ENCODE measurements at places on chromosomes 4 and X.

DNA sequence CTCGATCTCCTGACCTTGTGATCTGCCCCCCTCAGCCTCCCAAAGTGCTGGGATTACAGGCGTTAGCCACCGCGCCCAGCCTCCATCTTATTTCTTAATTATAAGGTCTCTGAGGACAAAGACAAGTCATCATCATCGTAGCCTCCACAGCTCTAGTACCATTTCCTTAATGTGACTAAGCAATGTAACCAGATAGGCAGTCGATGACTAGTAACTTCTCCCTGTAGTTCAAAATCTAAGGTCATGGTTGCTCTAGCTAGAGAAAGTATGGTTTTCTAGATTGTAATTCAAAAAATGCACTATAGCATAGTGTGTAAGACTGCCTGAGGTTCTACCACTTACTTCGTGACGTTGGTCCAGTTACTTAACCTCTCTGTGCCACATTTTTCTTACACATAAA is 6.9 kb downstream of the SLC39A8 start:
- no peak for DNase-seq

DNA sequence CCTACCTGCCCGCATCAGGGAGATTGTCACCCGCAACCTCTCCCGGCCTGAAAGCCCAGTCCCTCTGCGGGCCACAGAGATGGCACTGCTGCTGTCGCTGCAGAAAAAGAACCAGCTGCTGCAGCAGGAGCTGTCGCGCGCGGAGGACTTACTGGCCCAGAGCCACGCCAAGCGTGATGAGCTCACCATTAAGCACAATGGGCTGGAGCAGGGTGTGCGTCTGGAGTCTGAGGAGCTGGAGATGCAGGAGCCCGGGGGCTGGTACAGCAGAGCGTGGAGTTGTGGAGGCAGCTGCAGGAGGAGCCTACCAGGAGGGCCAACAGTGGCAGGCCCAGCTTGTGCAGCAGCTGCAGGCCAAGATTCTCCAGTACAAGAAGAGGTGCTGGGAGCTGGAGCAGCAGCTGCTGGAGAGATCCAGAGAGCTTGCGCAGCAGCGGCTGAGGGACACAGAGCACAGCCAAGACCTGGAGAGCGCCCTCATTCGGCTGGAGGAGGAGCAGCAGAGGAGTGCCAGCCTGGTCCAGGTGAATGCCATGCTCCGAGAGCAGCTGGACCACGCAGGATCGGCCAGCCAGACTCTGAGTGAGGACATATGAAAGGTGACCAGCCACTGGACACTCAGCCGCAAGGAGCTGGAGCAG is 11.3 kb downstream of the SMIM10L2A start:
- no peak for DNase-seq

DNA sequence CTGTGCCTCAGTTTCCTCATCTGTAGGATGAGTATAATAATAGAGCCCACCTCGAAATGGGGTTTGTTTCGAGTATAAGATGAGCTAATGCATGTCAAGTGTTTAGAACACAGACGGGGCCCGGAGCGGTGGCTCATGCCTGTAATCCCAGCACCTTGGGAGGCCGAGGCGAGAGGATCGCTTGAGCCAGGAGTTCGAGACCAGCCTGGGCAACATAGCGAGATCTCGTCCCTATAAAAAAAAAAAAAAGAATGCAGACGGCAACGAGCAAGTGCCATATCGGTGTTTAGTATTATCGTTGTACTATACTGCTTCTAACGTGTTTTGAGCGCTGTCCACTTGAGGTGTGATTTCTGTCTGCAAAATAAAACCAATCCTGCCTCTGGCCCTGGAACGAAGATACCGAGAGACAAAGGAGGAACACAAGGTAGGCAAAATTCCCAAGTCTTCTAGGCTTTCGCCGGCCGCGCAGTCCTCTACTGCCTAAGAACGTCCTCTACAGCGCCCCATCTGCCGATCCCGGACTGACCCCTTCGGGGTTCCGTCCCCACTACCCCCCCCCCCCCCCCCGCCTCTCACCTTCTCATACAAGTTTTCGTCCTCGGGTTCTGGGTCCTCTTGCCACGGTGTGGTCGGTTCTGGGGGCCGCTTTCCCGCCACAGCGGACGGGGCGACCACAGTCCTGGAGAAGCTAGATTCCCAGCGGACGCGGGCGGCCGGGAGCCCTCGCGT is 442 bp downstream of the NDUFB11 start:
- peak; percentile 18 for DNase-seq

GRCh38 chrX:154032160-154032559 is 12.5 kb upstream of the IRAK1 start:
- DNase-seq: no peak

DNA sequence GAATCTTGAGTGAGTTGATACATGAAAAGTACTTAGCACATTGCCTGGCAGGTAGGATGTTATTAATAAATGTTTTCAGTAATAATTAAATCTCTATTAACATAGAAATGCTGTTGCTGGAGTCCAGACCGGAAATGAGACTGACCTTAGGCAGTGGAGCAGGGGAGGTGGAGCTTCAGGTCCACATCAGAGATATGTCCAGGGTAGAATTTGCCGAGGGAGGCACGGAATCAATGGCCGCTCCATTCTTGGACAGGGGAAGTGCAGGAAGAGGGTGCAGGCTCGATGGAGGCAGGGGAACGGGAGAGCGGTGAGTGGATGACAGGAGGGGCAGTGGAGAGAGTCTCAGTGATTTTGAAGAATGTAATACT is 107.3 kb downstream of the GATB start:
- DNase-seq: no peak

DNA sequence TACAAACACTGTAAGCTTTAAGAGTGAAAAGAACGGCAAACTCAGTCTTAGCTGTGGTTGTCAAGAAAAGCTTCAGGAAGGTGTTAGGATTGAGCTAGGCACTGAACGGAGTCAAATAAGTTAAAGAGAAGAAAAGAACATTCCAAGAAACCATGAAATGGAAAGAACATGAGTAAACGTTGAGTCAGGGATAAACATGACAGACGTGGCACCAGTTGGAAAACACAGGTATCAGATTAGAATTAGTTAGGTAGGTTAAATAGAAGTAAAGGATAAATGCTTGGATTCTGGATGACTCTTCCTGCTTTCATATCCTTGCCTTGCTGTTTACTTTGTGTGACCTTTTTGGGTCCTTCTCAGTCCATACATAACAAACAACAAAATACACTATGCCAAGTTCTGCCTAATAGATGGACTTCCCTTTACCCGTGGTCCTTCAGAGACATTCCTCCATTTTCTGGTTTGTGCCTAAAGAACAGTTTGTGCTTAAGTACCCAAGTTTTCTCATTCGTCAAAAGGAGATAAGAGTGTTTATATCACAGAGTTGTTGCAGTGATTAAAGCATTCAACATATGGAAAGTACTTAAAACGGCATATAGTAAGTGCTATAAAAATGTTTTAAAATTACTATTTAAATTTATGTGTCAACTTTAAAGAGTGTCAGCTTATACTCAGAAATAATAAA is 446.9 kb downstream of the TMA16 start:
- DNase-seq: no peak

Data from activated CD4-positive, alpha-beta T cell treated with anti-CD3 and anti-CD28 coated beads, Interleukin-2, amount 50 U/mL, for 1 hour (primary cell).